ENCODE measurements at places on chromosomes 4 and X.

DNA sequence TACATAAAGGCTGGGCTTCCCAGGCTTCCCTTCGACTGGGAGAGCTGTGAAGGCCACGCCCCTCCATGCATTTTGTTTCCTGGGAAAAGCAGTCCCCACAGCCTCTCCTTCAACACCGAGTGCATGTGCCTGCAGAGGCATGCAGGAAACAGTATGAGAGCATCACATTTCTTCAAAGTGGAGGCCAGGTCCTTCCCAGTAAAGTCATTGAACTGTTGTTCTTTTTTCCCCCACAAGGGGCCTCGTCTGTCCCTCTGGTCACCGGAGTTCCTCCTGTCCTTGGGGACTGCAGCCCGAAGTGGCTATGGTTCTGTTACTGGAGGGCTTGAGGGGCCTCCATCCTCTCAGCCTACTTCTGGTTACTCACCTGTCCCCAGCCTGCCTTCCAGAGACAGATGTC lies 56.0 kb downstream of the RAI2 start:
- no peak for DNase-seq

- DNase-seq = no peak
Observed at GRCh38 chr4:111788099-111788498, 357.2 kb upstream of the FAM241A start.

- no peak for DNase-seq
Observed at GRCh38 chr4:25307596-25307995, 5.0 kb upstream of the ZCCHC4 start.

- DNase-seq = no peak
Observed at GRCh38 chrX:44906041-44906440, 33.1 kb downstream of the KDM6A start.

DNA sequence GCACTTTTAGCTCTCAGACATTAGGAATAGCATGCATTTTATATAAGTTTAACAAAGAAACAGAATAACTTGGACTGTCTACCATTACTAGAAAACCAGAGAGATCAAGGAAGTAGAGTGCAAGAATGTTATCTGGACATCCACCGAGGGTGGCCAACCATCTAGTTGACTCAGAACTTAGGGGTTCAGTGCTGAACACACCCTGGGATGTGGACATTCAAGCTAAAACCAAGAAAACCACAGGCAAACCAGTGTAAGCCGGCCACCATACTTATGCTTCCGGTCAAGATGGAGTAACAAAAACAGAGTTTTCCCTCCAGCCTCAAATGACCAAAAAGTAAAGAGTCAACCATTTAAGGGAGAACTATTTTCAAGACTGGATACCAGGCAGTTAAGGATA lies 181.4 kb upstream of the MXRA5 start:
- no peak for DNase-seq

Data from stimulated activated CD8-positive, alpha-beta memory T cell treated with anti-CD3 and anti-CD28 coated beads, Interleukin-7, amount 100 ng/mL, for 1 hour (primary cell).